Upper lobe of left lung (tissue), 6 donors: ENCODE measurements at places on chromosomes 1 and 21. TPM values are rescaled to one million over a fixed set of nuclear protein-coding genes. Genes with fewer than 3 reads are reported as not detected.

The ASCL5 gene
- total RNA-seq = not detected

GRCh38 chr1:234629026-234629425 is 19.0 kb upstream of the IRF2BP2 start:
- DNase-seq = no peak

The KRTAP10-6 gene
- total RNA-seq = not detected

The C4BPB gene
- total RNA-seq = 8.7 TPM

DNA sequence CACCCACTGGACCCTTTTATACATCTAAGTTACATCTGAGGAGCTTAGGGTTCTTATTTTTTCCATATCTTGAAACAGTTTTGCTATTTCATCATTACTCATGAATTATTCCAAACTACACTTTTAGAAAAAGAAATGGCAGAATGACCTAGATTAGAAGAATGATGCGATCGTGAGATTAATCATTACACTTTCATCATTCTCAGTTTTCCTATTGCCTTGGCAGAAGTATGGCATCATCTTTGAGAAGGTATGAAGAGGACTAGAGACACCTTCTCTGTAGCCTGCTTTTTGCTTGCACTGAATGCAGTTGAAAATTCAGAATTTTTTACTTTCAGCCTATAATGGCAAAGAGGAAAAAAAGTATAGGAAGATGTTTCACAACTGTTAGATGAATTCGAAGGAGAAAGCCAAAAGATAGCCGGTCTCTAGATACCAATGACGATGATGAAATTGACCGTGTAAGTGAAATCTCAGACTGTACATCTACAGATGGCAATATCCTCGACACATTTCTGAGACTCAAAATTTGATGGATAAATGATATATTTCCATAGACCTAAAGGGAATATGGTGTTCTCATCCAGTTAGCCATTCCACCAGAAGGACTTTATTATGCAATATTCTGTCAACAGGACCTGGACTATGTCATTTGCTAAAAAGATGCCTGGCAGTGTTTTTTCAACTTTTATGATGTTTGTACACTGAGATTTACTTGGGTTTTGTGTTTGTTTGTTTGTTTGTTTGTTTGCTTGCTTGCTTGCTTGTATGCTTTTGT is 191.8 kb downstream of the TOMM20 start:
- DNase-seq = no peak
